HEK293T (cell line): ENCODE measurements at places on chromosomes 7 and 10.

DNA sequence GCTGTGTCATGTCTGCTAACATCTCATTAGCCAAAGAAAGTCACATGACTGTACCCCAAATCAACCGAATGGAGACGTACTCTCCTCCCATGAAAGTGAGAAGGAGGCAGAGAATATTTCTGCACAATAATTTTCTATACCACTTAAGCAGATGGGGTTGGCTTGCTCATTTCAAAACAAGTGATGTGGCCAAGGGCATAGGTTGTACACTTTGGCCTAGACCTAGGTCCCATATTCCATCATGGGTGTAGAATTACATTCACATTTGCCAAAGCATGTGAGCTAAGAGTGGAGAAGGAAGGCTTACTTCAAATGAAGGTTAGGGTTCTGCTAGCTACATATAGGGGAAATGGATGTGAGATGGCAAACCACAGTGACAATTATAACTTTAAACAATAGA lies 83.0 kb downstream of the ZNF365 start:
- DNase-seq: no peak

DNA sequence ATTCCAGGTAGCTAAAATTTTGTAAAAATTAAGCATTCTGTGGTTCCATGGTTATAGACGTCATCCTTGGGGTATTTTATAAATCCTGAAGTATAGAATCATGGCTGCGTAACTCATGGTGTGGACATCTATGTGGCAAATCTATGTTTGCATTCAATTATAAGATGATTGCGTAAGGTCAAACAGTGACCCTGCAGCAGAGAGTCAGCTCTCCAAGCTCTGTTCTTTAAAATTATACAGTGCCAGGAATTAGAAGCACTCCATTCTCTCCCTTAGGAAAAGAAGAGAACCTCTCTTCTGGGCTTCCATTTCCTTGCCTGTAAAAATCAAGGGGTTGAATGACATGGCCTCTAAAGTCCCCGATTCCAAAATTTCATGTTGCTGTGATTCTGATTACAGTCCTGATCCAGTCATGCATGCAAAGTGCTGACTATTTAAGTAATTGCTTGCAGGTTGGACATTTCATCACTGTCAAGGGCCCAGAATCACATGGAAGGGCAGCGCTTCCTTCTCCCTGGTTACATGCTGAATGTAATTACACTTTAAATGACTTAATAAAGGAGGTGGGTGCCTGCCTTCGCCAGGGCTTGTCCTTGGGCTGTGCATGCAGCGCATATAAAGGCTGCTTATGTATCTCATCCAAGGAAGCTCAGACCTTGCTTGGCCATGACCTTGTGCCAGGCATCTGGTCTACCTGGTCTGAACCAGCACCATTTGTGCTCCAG lies 550.7 kb downstream of the TYW1 start:
- DNase-seq: no peak

GRCh38 chr7:118696879-118697278 lies 472.4 kb downstream of the ANKRD7 start:
- DNase-seq: no peak

DNA sequence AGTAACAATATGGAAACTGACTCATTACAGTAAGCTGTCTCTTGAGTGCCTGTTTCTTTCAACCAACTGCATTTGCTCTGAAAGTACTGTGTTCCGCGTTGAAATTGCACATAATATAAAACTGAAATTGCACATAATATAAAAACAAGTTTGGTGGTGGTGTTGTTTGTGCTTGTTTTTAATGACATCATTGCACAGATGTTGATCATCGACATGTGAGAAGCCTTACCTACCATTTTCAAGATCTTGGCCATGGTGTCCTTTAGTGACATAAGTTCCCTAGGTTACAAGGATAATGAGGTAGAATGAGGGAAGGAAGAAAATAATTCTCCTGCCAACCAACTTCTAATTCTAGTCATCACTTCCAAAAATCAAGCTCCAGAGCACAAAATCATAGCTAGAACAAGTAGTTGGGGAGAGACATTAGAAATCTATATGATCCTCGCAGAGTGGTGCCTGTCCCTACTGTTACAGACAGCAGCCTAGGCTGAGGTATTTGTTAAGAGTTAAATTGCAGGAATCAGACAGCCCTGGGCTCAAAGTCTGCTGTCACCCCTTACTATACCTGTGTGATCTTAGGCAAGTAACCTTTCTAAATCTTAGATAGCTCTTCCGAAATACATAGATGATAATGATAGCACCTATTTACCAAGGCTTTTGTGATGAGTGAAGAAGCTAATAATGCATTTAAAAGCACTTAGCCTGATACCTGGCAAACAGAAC lies 29.3 kb downstream of the DOCK4 start:
- DNase-seq: no peak

DNA sequence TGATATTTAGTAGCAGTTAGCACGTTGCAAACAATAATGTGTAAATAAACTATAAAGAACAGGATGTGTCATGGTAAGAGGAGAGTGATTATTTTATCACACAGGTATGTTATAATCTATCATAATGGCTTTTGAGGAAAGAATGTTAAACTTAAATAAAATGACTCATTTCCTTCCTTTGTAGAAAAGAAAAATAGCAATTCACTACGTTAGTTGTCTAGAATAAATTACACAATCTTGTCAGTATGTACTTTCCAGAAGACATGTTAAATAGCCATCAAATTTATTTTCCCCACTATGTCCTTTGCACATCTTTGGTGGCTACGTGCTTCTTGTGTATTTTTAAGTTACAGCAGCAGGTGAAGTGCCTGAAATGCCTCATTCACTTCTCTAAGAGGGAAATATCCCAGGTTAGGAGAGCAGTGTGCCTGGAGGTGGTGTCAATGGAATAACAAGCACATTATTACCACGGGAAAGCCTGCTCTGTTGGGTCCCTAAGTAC lies 133.8 kb downstream of the SEMA3A start:
- DNase-seq: no peak

DNA sequence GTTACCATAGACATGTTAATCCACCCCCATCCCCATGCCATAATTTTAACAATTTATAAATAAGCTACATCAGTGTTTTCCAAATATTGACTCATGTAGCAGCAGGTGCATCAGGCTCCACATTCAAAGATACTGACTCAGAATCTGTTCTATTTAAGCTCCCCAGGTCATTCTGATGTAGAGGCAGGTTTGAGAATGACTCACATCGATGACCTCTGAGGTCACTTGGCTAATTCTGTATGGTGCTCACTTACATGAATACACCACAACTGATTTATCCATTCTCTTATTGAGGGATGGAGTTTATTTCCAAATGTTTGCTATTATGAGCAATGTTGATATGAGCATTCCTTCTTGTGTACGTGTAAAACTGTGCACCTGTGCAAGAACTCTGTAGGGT lies 1159.0 kb downstream of the TYW1 start:
- DNase-seq: no peak

- no peak for DNase-seq
Observed at GRCh38 chr7:80379034-80379982, 132.6 kb downstream of the GNAT3 start.

- DNase-seq: peak; percentile 6
Observed at GRCh38 chr7:79308192-79308591, 145.3 kb downstream of the MAGI2 start.

DNA sequence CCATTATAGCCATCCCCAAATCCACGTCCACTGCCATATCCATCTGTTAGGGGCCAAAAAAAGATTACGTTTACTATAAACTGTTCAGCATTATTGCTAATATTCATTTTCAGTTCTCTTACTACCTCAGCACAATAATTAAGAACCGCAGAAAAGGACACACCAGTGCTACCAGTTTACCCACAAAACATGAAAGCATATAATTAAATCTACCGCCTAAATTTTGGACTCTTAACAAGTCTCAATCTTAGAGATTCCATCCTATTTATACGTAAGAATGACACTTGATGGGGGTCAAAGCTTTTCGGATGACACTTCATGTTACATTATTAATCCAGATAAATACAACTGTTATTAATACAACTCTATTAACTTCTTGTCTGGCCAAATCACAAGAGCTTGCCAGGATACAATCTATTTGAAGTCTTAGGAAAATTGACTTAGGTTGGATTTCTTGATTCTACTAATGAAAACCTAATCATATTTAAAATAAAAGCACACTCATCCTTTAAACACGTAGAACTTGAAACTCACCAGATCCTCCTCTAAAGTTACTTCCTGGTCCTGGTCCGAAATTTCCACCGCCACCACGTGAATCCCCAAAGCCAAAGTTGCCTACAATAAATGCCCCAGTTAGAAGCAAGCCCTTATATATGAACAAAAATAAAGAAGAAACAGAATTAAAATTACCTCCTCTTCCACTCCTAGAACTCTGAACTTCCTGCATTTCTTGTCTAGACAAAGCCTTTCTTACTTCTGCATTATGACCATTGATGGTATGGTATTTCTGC lies 4.5 kb downstream of the HNRNPA2B1 start:
- DNase-seq: no peak

DNA sequence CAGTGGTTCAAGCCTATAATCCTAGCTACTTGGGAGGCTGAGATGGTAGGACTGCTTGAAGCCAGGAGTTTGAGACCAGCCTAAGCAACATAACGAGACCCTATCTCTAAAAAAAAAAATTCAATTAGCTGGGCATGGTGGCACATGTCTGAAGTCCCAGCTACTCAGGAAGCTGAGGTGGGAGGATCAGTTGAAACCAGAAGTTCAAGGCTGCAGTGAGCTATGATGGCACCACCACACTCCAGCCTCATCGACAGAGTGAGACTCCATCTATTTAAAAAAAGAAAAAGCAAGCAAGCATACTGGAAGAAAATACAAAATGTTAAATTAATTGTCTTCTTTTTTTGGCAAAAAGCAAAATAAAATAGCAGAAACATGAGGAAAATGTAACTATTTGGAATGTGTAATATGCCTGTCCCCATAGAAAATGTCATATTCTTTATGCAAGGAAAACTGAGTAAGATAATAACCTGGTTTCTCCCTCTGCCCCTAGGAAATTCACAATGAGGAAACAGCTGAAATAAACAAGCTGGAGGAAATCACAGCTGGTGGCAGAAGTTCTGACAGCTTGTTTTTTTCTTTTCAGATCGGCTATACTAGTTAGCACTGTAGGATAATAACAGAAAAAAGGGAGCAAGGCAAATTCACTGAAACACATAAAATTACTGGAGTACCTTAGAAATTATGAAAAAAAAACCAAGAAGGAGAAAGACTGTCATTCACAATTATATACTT lies 48.5 kb downstream of the HERPUD2 start:
- DNase-seq: no peak

DNA sequence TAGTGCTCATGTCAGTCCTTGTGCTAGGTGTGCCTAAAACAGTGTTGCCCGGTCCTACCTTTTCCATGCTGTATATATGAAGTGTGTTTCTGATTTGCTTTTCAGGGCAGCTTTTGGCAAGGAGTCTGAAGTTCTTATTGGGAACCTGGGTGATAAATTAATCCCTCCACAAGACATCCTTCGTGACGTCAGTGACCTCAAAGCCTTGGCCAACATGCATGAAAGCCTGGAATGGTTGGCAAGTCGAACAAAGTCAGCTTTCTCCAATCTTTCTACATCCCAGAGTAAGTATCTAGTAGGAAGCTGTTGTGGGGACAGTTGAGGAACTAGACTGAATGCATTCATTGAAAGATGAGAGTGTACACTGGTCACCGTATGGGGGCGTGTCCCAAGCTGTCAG lies 189.4 kb upstream of the LRGUK start:
- no peak for DNase-seq

- no peak for DNase-seq
Observed at GRCh38 chr7:2225336-2225735, 7.4 kb downstream of the MAD1L1 start.

DNA sequence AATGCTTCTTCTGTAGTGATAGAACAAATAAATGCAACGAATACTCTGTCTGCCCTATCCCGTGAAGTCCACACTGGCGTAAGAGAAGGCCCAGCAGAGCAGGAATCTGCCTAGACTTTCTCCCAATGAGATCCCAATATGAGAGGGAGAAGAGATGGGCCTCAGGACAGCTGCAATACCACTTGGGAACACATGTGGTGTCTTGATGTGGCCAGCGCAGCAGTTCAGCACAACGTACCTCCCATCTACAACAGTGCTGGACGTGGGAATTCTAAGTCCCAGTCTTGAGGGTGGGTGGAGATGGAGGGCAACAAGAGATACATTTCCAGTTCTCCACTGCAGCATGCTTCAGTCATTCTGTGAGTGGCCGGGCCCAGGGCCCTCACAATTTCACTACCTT lies 45.8 kb downstream of the FIGNL1 start:
- DNase-seq: peak; percentile 15

DNA sequence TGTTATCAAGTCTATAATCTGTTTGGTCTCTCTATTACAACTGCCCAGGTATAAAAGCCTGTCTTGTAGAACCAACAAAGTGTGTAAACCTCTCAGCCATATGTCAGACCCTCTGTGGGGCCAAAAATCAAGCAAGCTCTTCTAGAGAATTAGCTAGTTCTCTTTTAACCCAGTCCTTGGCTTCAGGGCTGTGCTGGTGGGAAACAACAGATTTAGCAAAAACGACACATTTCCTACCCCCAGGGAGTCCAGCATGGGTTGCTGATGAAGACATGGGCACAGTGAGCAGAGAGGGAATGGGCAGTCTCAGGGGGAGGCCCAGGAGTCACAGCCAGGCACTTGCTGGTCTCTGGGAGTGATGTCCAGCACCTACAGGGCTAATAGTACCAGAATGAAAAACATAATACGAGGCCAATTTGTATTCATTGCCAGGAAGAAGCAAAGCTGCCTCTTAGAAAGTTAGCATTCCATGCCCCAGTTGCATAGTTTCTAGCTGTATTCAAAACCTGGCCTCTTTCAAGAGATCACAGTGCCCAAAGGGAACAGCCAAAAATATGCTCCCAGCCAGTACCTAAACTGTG lies 80.1 kb downstream of the FRMD4A start:
- no peak for DNase-seq

DNA sequence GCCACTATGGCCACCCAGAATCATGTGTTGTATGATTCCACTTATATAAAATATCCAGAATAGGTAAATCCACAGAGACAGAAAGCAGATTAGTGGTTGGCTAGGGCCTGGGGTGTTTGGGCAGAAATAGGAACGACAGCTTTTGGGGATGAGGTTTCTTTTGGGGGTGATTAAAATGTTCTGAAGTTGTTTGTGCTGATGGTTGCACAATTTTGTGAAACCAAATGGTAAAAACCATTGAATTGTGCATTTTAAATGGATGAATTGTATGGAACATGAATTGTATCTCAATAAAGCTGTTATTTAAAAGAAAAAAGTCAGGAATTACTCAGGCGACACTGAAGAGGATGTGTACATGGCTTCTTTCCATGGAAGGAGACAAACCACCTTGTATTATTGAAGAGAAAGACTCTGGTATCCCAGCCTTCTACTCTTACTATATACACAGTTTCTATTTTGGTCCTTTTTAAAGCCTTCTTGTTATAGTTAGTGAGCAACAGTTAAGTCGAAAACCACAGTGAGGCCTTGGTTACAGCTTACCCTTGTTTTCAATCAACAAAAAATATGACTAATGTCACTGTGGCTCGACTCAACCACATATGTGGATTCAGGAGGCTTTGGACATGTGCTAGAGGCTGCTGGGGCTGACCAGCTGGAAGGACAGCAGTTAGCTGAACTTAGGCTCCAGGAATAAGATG lies 57.1 kb upstream of the KMT2E start:
- DNase-seq: no peak

- no peak for DNase-seq
Observed at GRCh38 chr7:66837007-66837406, 84.0 kb upstream of the TMEM248 start.
